Stimulated activated CD4-positive, alpha-beta T cell treated with anti-CD3 and anti-CD28 coated beads, Interleukin-15, amount 100 ng/mL, for 48 hours (primary cell): ENCODE measurements at places on chromosomes 7 and 10.

DNA sequence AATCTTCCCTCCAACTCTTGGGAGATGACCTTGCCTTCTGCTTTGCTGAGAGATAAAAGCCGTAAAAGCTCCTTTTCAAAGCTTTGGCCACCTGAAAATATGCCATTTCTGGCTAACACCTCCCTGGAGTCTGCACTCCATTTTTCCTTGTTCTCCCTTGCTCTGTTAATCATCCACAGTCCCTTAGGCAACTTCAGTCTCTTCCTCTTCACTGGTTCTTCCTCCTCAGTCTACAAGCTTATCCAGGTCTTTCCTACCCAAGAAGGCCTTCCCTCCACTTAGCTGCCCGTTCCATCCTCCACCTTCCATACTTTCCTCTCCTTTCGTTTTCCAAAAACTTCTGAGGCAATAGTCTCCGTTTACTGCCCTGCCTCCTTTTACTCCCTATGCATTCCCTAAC, 30.5 kb downstream of the PAX2 start:
- no peak for DNase-seq

GRCh38 chr7:76108540-76109233, 60.8 kb downstream of the MDH2 start:
- DNase-seq, result no peak

DNA sequence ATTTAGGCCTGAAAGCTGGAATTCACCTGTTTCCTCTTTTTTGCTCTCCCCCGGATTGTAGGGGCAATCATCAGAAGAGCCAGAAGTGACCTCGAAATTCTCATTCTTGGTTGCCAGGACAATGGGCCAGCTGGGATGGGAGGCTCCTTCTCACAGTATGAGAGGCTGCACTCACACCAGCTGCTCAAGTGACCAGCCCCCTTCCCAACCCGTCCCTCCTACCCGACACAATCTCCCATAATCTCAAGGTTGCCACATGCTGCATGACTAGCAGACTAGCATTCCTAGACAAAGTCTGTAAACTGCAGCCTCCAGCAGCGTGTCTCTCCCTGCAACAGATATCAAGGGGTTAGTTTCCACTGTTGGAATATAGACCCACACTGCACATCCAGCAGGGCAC, 110.3 kb downstream of the C1GALT1 start:
- no peak for DNase-seq

- no peak for DNase-seq
Measured at GRCh38 chr7:142150356-142150755, 38.8 kb downstream of the MGAM2 start.

- DNase-seq, result no peak
Measured at GRCh38 chr10:124624895-124625294, 119.3 kb downstream of the FAM53B start.

DNA sequence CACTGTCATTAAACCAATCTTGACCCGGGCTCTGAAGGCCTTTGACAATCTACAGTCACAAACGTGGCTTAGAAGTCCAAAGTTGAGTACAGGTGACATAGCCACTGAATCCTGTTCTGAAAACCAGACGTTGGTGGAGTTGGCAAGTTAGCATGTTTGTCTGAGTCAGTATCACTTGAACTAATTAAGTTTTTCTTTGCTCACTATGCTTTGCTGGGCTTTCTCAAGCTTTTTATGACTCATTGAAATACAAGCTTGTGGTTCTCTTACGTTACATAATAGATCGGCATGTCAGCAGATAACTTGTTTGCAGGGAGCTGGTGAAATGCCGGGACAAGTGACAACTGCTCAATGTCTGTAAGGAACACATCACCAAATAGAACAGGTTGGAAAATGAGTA, 53.8 kb downstream of the ARL5B start:
- DNase-seq, result no peak

- no peak for DNase-seq
Measured at GRCh38 chr7:55409482-55410225, 44.5 kb downstream of the LANCL2 start.

DNA sequence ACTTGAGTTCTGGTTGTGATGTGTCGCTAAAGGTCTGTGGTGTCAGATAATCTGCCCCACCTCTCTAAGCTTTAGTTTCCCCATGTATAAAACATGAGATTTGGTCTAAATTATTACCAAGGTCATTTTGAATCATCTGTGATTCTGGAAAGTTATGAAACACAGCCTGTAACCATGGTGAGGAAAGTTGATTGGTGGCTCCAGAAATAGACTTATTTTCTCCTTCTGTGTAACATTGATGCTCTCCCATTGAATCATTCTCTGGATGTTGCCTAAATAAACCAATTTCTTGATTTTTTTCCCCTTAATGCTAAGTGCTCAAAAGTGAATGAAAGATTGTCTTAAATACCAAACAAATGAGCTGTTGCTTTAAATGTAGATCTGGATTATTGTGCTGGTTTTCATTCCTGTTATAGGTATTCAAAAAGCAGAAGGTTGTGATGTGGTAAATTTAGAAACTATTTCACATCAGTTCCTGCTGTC, 30.0 kb upstream of the PCGF5 start:
- DNase-seq, result no peak

GRCh38 chr7:96870934-96871333, 134.4 kb upstream of the DLX6 start:
- DNase-seq, result no peak
